ENCODE measurements at places on chromosomes 12 and 14. TPM values are rescaled to one million over a fixed set of nuclear protein-coding genes. Genes with fewer than 3 reads are reported as not detected.

Gene COX8C
- 0.44 TPM for polyA plus RNA-seq

Gene ITGB7
- polyA plus RNA-seq: 1.2 TPM

- no peak for DNase-seq
Observed at GRCh38 chr12:39402922-39403321, 40.0 kb downstream of the KIF21A start.

Gene GZMB
- polyA plus RNA-seq: not detected

Gene CD9
- 52.2 TPM for polyA plus RNA-seq

- DNase-seq: no peak
Observed at GRCh38 chr14:103131580-103131979, 8.3 kb downstream of the TNFAIP2 start.

GRCh38 chr14:67569011-67569650 lies 30.9 kb downstream of the PIGH start:
- DNase-seq: no peak

GRCh38 chr12:57011438-57012424 lies 4.6 kb downstream of the TAC3 start:
- DNase-seq: no peak

GRCh38 chr12:62730649-62731048 lies 204.3 kb downstream of the PPM1H start:
- DNase-seq: no peak

GRCh38 chr14:32354716-32355115 lies 25.6 kb downstream of the AKAP6 start:
- DNase-seq: no peak

GRCh38 chr12:19220852-19221466 lies 91.4 kb downstream of the PLEKHA5 start:
- no peak for DNase-seq

- DNase-seq: no peak
Observed at GRCh38 chr12:3313675-3314663, 177.0 kb upstream of the PRMT8 start.

Gene ZFHX2
- polyA plus RNA-seq: 1.5 TPM

DNA sequence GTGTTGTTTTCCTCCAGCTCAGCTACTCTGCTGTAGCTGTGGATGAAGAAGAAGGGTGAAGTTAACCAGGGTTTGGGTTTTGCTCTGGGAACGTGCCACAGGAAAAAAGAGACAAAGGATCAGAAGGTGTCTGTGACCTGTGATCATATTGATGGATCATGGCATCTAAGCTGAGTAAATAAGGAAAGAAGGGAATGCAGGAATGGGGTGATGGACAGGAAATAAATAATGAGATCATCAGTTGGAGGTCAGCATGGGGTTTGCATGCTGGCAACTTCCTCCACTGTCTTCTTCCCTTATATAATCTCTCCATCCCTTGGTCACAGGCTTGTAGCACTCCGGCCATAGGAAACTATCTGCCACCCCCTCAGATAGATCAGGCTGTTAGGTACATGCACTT lies 430.3 kb upstream of the PDE3A start:
- no peak for DNase-seq

DNA sequence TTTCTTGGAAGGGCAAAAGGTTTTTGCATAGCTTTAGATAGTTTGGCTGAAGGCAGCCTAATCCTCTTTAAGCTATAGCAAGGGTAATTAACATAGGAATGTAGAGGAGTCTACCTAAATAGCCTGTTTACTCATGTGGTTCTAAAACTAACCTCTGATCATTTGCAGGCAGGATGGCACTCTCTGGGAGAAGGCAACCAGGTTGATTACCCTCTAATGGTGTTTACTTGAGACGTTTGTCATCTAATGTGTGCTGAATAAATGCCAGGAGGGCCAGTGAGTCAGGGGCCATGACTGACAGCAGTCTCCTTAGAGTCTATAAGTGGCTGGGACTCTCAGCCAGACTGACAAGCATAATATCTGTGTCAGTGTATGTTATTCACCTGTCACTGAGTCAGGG lies 286.4 kb downstream of the PCNX1 start:
- no peak for DNase-seq

DNA sequence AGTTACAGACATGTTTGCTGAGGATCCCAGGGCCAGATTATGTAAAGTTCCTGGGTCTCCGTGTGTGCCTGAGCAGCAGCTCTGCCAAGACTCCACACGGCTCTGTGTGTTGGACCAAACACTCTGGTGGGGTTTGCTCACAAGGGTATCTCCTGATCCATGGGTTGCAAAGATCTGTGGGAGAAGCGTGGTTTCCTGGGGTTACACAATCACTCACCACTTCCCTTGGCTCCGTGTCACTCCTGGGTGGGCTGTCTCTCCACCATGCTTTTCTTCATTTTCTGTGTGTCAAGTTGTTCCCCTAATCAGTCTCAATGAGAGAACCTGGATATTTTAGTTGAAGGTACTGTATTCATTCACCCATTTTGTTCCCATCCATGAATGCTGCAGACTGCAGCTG lies 1088.8 kb downstream of the FSCB start:
- DNase-seq: no peak

Gene ACVRL1
- 44.9 TPM for polyA plus RNA-seq

- no peak for DNase-seq
Observed at GRCh38 chr12:27871946-27872345, 91.9 kb upstream of the MANSC4 start.

- DNase-seq: no peak
Observed at GRCh38 chr14:34168656-34169055, 217.8 kb upstream of the EGLN3 start.

GRCh38 chr12:47783024-47783755 lies 10.2 kb downstream of the SLC48A1 start:
- DNase-seq: no peak

Gene SDS
- 0.20 TPM for polyA plus RNA-seq

- DNase-seq: no peak
Observed at GRCh38 chr12:118102070-118102469, 1.7 kb downstream of the VSIG10 start.

- DNase-seq: no peak
Observed at GRCh38 chr12:112907415-112908157, 824 bp downstream of the OAS1 start.

DNA sequence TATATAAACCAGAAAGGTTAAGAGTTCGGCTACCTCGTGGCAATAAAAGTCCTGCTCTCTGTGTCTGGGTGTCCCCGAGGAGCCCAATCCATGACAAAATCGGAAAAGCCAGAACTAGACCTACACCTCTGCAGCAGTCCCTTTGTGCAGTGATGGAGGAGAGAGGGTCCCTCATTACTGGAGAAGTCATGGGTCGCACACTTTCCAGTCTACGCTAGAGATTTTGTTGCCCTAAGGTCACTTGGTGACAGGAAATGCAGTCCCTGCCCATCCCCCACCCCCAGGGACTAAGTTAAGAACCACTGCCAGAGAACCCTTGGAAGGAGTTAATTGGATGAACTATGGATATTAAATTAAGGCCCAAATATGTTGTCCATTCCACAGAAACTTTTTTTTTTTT lies 104.4 kb upstream of the ATF7IP start:
- DNase-seq: no peak

DNA sequence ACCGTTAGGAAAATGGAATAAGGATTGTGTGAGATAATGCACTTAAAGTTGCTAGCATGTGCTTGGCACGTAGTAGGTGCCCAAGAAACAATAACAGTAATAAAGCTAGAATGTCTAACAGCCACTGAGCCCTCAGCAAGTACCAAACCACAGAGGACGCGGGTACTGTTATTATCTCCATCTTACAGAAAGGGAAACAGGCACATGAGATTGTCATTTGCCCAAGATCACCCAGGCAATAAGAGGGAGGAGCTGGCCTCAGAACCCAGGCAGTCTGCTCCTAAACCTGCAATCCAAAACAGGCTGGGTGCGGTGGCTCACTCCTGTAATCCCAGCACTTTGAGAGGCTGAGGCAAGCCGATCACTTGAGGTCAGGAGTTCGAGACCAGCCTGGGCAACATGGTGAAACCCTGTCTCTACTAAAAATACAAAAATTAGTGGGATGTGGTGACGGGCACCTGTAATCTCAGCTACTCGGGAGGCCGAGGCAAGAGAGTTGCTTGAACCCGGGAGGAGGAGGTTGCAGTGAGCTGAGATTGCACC lies 5.1 kb upstream of the SDS start:
- no peak for DNase-seq

Gene FRMD6
- 22.6 TPM for polyA plus RNA-seq

Gene KLRG1
- 3.9 TPM for polyA plus RNA-seq

DNA sequence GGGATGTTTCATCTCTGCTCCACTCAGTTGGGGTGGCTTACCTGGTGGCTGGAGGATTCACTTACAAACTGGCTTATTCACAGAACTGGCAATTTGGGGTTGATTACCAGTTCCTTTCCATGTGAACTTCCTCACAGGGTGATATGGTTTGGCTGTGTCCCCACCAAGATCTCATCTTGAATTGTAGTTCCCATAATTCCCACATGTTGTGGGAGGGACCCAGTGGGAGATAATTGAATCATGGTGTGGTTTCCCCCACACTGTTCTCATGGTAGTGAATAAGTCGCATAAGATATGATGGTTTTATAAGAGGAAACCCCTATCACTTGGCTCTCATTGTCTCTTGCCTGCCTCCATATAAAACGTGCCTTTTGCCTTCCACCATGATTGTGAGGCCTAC lies 26.9 kb upstream of the IGF1 start:
- no peak for DNase-seq

Gene VRTN
- polyA plus RNA-seq: 0.05 TPM

Gene CD27
- polyA plus RNA-seq: 1.5 TPM

GRCh38 chr12:95198914-95199313 lies 18.4 kb downstream of the FGD6 start:
- no peak for DNase-seq

DNA sequence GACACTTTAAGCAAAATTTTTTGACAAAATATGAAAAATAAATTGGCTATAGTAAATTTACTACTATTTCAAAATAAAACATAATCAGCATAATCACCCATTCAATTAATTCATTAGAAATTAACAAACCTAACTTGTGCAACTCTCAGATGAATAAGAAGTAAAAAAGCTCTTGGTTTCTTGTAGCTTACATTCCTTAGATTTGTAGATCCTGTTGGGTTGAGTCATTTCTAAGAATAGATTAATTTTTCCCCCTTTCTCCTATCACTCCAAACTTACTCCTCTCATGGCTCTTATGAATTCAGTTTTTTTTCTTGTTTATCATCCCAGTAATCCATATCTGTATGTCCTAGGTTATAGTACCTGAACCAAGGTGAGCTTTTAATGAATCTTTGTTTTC lies 230.9 kb upstream of the LRIG3 start:
- DNase-seq: no peak

- no peak for DNase-seq
Observed at GRCh38 chr14:95314609-95315008, 5.1 kb downstream of the CLMN start.

Gene CEP170B
- polyA plus RNA-seq: 2.3 TPM

Gene VPS33A
- polyA plus RNA-seq: 13.4 TPM

Gene SLC17A8
- polyA plus RNA-seq: 0.06 TPM

- no peak for DNase-seq
Observed at GRCh38 chr14:91350483-91350812, 67.2 kb downstream of the CCDC88C start.

Gene OTOGL
- polyA plus RNA-seq: 0.38 TPM

Gene AQP6
- 0.14 TPM for polyA plus RNA-seq

GRCh38 chr14:100132161-100132902 lies 27.1 kb downstream of the DEGS2 start:
- no peak for DNase-seq

- DNase-seq: peak; percentile 5
Observed at GRCh38 chr14:35046751-35047536, 872 bp downstream of the FAM177A1 start.

Gene KRT7
- polyA plus RNA-seq: 0.86 TPM

DNA sequence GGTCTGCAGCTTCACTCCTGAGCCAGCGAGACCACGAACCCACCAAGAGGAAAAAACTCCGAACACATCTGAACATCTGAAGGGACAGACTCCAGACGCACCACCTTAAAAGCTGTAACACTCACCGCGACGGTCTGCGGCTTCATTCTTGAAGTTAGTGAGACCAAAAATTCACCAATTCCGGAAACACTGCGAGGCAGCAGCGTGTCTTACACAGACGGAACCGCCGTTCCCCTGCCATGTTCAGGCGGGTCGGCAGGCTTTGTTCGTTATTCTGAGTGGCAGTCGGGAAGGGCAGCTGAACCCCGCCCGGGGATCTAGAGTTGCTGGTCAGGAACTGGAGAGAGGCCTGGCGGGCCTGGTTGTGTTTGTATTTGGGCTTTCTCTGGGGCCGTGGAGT lies 20.3 kb upstream of the LPCAT3 start:
- DNase-seq: no peak

Gene CD4
- 5.6 TPM for polyA plus RNA-seq

DNA sequence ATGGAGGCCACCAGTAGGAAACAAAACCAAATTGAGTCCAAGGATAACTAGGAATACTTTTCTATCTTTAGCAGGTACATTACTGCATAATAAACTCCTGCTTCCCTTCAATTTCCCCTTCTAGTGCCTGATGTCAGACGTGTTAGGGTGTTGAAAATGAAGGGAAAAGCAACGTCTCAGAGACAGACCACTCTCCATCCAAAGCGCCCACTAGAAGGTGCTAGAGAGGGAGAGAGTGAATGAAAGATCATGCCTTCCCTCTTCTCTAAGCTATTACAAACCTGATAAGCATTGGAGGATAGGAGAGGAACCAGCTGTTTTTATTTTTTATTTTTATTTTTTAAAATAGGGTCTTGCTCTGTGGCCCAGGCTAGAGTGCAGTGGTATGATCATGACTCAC lies 64.1 kb downstream of the ZNF641 start:
- DNase-seq: no peak

DNA sequence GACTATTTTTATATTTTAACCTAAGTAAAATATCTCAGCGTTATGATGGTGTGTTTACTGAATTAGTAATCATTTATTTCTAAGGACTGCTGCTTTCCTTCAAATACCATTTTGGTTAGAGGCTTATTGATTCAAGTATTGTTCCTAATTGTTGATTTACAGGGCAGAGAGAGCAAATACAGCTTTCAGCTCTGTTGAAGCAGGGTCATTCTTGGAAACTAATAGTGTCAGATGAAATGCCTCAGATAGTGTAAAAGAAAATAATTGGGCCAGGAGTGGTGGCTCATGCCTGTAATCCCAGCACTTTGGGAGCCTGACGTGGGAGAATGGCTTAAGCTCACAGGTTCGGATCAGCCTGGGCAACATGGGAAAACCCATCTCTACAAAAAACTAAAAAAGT lies 249.3 kb downstream of the FUT8 start:
- no peak for DNase-seq

Gene C3AR1
- polyA plus RNA-seq: 3.3 TPM

GRCh38 chr14:32050878-32051277 lies 26.2 kb upstream of the ARHGAP5 start:
- no peak for DNase-seq

DNA sequence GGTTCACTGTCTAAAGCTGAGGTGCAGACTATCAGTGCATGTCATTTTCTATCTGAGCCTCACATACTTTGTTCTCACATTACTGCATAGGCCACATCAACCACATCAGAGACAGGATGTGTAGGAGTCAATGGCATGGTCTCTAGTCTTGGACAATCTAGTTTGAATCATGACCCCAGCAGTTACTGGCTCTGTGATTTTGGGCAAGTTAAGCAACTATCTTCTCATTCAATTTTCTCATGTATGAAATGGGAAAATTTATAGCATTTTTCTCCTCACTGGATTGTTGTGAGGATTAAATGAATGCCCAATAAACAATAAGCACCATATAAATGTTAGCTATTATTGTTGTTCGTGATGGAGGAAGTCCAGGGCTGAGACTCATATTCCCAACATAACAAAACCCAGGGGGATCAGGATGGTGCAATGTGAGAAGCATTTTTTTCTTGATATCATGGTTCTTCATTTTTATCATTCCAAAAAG lies 432.6 kb downstream of the LRIG3 start:
- DNase-seq: no peak

Gene GALNT8
- 3.7 TPM for polyA plus RNA-seq
